ENCODE measurements at places on chromosomes 3 and 15.

- H3K27ac ChIP-seq: no peak overlapping the region
- peaks cover 9% of the 10 kb centered on the region for H3K27me3 ChIP-seq
- H3K36me3 ChIP-seq: no peaks in the 10 kb centered on the region
- no peak for ATAC-seq
Observed at GRCh38 chr15:34610354-34610753, 26.9 kb upstream of the GOLGA8B start.

- no peak overlapping the region for H3K4me3 ChIP-seq
- no peaks in the 10 kb centered on the region for H3K27me3 ChIP-seq
- H3K36me3 ChIP-seq: no peaks in the 10 kb centered on the region
- no peaks in the 10 kb centered on the region for H3K4me1 ChIP-seq
Observed at GRCh38 chr15:38042707-38043445, 108.4 kb downstream of the TMCO5A start.

- H3K4me3 ChIP-seq: no peak overlapping the region
- no peak for ATAC-seq
- H3K36me3 ChIP-seq: no peaks in the 10 kb centered on the region
- H3K4me1 ChIP-seq: peaks cover 82% of the 10 kb centered on the region
Observed at GRCh38 chr3:11583235-11583634, 60.5 kb downstream of the VGLL4 start.

DNA sequence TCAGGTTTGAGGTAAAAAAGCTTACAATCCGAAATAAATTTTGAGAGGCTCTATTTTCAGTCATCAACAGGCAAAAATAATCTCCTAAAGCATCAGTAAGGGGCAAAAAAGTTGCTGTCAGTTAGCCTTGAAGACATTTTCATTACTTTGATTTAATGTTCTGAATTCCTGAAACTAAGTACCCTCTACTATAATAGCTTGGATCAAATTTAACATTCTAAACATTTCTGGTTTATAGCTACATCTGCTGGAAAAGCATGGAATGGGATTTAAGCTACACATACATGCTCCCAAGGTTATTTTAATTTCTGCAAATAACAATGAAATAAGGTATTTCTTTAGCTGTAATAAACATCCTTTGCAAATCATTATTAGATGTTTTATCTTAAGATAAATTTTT, 245.4 kb downstream of the ULK4 start:
- no peak overlapping the region for H3K4me3 ChIP-seq
- no peaks in the 10 kb centered on the region for H3K36me3 ChIP-seq
- no peaks in the 10 kb centered on the region for H3K4me1 ChIP-seq
- H3K27ac ChIP-seq: no peak overlapping the region
- H3K27me3 ChIP-seq: no peaks in the 10 kb centered on the region
- ATAC-seq: no peak

- ATAC-seq: no peak
- H3K27ac ChIP-seq: no peak overlapping the region
- H3K27me3 ChIP-seq: no peaks in the 10 kb centered on the region
- no peak overlapping the region for H3K4me3 ChIP-seq
Observed at GRCh38 chr15:45855907-45856579, 221.2 kb downstream of the SQOR start.

GRCh38 chr3:40754994-40755393, 230.2 kb downstream of the ZNF621 start:
- H3K36me3 ChIP-seq: no peaks in the 10 kb centered on the region
- ATAC-seq: no peak
- H3K27ac ChIP-seq: no peak overlapping the region
- no peak overlapping the region for H3K4me3 ChIP-seq
- no peaks in the 10 kb centered on the region for H3K27me3 ChIP-seq

DNA sequence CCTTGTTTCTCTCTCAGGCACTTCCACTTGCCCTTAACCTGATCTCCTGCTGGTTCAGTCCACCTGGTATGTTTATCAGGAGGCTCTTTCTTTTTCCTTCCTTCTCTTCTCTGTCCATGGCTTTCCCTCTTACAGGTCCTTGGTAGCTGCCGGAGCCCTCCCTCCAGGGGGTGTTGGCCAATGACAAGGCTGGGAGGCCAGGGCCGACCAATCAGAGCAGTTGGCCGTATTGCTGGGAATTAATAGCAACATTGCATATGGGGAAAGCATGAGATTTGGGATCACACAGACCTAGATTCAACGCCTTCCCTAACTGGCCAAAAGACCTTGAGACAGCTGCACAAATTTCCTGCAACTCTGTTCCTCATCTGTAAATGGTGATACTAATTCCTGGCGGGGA, 62.4 kb downstream of the CEMIP start:
- no peaks in the 10 kb centered on the region for H3K4me1 ChIP-seq
- H3K27me3 ChIP-seq: peaks cover 3% of the 10 kb centered on the region
- H3K4me3 ChIP-seq: no peak overlapping the region
- H3K27ac ChIP-seq: no peak overlapping the region
- no peak for ATAC-seq
- no peaks in the 10 kb centered on the region for H3K36me3 ChIP-seq

GRCh38 chr3:8851703-8852102, 82.3 kb upstream of the OXTR start:
- H3K36me3 ChIP-seq: no peaks in the 10 kb centered on the region
- no peaks in the 10 kb centered on the region for H3K4me1 ChIP-seq
- H3K27me3 ChIP-seq: no peaks in the 10 kb centered on the region
- ATAC-seq: no peak
- H3K27ac ChIP-seq: no peak overlapping the region

DNA sequence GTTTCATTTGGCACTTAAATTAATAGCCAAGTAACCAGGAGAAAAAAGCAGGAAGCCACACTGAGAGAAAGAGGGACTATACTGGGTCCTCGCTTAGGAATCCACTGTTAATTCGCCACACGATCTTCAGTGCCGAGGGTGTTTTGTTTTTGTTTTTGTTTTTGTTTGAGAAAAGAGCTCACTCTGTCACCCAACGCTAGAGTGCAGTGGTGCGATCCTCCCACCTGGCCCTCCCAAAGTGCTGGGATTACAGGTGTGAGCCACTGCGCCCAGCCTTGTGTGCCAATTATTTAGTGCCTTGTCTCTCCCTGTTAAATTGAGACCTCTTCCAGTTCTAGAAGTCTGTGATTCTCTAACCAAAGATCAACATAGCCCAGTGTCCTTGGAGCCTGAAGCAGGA, 53.8 kb upstream of the TPM1 start:
- ATAC-seq: no peak
- H3K36me3 ChIP-seq: no peaks in the 10 kb centered on the region
- H3K27ac ChIP-seq: peak overlapping the region; percentile 67
- H3K4me3 ChIP-seq: no peak overlapping the region
- H3K27me3 ChIP-seq: no peaks in the 10 kb centered on the region

DNA sequence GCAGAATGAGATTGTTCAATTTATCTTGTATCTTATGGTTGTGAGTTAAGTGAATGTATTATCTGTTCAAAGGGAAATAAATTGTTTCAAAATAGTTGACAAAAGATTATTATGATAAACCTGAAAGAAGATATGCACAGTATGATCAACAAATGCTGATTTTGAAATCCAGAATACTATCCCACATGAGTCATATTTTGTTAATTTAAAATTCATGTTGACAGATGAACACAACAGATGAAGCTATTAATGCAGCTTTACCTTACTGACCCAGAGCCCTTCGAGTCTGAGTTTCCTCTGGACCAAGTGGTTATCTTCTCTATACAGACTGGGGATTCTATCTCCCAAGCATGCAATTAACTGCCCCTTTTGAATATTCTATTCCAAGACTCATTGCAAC, 482.8 kb downstream of the FGF12 start:
- no peak overlapping the region for H3K4me3 ChIP-seq
- no peak overlapping the region for H3K27ac ChIP-seq
- ATAC-seq: no peak
- H3K4me1 ChIP-seq: no peaks in the 10 kb centered on the region
- H3K36me3 ChIP-seq: no peaks in the 10 kb centered on the region

DNA sequence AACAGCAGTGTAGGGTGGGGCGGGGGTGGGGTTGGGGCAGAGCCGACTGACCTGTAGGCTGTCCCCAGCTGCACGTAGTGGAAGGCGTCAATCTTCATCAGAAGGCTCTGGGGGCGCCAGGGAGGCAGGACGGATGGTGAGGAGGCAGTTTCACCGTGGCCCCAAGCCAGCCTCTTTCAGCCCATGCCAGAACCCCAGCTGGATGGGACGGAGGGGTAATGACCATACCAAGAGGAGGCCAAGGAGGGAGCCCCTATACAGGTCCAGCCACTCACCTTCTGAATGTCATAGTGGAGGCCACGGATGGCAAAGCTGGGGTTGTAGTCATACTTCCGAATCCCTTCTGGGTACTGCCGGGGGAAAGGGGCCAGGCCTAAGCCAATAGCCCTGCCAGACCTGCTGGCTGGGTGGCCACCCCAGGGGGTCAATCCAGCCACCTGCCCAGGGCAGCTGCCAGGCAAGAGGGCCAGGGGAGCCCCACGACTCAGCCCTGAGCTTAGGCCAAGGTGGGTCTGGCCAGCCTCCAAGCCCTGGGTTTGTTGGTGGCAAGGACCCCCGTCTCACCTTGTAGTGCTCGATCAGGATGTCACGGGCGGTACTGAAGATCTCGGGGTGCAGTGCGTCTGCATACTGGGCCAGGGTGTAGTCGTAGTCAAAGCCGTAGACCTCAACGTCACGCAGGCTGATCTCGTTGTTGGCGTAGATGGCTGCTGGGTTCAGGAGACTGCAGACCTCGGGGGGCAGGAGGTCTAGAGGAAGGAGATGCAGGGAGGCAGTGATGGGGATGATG, 4.9 kb downstream of the NT5DC2 start:
- H3K27ac ChIP-seq: no peak overlapping the region
- no peak overlapping the region for H3K4me3 ChIP-seq
- no peak for ATAC-seq
- H3K36me3 ChIP-seq: peaks cover 45% of the 10 kb centered on the region
- H3K27me3 ChIP-seq: no peaks in the 10 kb centered on the region

DNA sequence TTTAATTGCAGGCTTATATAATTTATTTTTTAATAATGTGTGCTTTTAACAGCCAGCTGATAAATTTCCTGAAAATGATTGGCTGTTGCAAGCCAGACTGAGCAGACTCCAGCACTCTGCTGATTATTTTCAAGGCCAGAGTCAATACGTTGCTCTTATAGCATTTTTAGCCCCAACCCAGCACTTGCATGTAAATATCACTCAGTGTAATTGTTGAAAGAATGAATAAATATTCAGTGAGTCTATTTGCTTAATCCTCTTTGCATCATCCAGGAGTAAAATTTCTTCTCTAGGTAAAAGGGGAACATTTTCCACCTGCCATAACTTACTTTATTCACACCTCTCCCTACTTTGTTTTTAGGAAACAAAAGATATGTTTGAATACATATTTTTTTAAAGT, 2.9 kb downstream of the GABRR3 start:
- no peak overlapping the region for H3K27ac ChIP-seq
- no peak for ATAC-seq
- peaks cover 25% of the 10 kb centered on the region for H3K27me3 ChIP-seq
- no peaks in the 10 kb centered on the region for H3K4me1 ChIP-seq
- no peaks in the 10 kb centered on the region for H3K36me3 ChIP-seq
- no peak overlapping the region for H3K4me3 ChIP-seq

DNA sequence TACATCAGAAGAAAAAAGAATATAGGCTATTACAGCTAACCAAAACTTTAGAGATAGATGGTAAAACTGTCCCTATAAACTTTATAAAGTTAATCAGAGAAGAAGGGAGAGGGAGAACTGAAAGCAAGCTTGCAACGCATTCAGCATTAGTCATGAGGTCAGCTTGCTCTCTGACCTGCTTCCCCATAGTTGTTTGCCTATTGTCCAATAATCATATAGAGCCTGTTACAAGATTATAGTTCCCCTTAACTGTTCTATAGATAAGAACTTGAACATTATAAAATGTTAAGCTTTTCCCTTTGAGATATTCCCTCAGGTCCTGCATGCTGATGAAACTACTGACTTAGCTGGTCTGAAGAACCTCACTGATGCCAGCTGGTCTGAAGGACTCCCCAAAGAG, 74.5 kb downstream of the CPNE4 start:
- H3K4me1 ChIP-seq: no peaks in the 10 kb centered on the region
- no peak overlapping the region for H3K4me3 ChIP-seq
- H3K27me3 ChIP-seq: peaks cover 18% of the 10 kb centered on the region
- no peak for ATAC-seq

GRCh38 chr3:160950954-160951353, 154.2 kb downstream of the B3GALNT1 start:
- H3K4me1 ChIP-seq: peaks cover 24% of the 10 kb centered on the region
- no peak overlapping the region for H3K4me3 ChIP-seq
- no peaks in the 10 kb centered on the region for H3K27me3 ChIP-seq
- no peak overlapping the region for H3K27ac ChIP-seq
